CD4-positive, alpha-beta T cell treated with Interleukin-6 at 100 ng/mL for 8 hours (primary cell): ENCODE measurements at places on chromosomes 2 and 18.

DNA sequence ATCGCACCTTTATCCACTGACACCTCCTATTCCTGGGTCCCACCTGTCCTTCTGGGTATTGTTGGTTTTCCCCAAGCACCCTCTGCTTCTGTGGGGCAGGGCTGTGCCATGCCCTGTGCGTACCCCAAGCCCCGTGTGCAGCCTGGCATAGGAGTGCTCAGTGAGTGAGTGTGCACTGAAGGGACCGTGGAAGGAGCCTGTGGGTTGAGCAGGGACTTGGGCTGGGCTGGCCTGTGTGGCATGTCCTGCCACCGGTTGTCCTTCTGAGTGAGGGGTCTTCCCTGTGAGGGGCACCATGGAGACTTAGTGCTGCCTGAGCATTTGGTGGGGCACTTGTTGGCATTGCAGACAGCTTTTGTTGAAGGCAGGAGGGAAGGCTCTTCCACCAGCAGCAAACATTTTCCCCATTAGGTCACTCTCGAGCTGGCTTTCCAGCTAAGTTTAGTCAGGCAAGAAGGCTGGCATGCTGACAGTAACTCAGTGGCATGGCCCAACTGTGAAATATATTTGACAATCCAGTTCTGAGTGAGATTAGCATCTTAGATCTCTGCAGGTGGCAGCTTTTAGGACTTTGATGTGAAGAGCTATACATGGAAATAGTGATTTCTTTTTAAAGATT is 64.7 kb downstream of the LPIN1 start:
- no peak for DNase-seq

GRCh38 chr2:181326661-181327060 is 130.5 kb upstream of the ITGA4 start:
- DNase-seq = no peak

DNA sequence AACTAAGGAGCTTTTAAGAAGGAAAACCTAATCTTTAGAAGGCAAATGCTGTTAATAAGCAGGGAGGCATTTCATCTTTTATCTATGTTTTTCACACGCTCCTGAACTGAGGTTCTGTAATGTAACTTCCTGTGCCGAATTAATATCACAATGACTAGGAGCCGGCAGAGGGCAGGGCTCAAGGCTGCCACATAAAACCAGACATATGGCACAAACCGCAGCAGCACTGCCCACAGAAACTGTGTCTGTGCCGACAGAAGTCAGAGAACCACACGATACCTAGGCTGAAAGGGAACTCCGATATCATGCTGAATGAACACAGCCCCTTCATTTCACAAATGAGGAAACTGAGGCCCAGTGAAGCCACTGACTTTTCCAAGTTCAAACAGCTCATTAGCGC is 112.1 kb downstream of the EIPR1 start:
- no peak for DNase-seq

DNA sequence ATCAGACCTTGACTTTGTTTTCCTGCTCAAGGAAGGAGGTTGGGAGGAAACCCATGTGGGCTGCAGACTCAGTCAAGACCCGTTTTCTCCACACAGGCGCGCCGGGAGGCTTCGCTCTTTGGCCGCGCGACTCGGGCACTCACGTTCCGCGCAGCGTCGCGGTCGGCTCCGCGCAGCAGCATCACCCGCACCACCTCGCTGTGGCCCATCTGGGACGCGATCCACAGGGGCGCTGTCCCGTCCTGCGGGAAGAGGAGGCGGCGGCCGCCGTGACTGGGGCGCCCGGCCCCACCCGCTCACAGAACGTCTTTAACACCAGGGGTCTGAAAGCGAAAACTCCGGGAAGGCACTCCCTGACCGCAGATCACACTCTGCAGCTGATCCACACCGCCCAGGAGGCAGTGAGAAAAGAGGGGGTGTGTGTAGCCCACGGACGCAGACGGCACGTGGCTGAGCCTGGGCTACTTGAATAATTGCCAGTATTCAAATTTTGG is 33.1 kb upstream of the NPC1 start:
- DNase-seq = no peak

DNA sequence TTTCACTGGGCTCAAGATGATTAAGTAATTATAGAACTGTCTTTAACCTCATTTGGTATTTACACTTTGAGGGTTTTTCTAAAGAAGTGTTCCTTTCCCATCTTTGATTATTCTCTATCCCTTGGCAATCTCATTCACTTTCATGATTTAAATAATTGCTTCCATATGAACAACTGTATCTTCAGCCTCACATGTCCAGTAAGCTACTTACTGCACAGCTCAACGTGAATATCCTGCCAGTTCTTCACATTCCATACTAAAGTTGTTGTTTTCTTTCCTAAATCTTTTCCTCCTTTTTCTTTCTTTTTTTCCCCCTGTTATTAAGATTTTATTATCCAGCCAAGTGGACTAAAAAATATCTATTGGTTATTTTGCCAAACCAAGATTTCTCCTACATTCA is 37.7 kb downstream of the ZC3H15 start:
- no peak for DNase-seq

GRCh38 chr18:45232061-45232460 is 383.2 kb upstream of the SLC14A2 start:
- no peak for DNase-seq

- DNase-seq = peak; percentile 30
Observed at GRCh38 chr2:240622531-240623235, 2.6 kb upstream of the GPR35 start.

DNA sequence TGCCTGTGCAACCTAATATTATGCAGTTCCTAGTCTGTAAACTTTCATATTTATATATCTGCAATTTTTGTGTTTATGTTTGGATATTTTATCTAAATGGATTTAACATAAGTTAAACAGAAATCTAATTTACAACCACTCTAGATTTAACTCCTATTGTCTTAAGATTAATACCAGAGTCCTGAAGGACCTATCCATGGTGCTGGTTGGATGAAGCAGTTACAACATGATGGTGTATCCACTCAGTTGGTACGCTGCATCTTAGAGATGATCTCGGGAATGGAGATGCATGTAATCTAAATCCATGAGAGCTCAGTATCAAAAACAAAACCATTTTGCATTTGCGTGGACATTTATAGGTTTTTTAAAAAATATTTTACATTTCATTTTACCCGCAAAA is 745.9 kb upstream of the SLC8A1 start:
- DNase-seq = no peak

DNA sequence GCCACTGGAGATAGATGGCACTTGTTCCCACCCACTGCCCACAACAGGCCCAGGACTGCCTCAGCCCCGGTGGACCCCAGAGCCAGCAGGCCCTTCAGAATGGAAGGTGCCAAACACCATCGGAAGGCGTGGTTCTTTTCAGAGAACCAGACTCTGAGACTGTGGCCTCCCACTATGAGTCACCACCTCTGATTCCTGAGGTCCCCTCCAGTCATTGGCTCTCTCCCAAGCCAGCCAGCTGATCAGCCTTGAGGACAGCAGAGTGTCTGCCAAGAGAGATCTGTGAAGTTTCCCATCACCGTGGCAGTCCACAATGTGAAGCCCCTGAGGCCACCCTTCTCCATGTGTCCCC is 10.4 kb upstream of the MAP3K2 start:
- DNase-seq = peak; percentile 52

DNA sequence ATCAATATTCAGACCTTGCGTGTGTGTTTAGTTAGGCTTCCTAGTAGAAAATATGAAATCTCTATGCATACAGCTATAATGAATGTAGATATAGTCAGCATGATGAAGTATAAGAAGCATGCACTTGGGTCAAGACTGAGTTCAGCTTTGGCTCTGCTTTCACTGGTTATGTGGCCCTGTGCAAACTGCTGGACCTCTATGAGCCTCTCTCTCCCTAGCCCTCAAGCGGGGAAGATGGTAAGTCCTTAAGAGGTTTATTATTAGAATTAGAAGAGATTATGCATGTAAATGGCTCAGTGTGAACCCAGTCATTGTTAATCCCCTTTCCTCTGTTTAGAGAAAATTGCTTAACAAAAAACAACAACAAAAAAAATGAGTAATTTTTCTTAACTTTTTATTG is 178.8 kb upstream of the NXPH2 start:
- DNase-seq = no peak

DNA sequence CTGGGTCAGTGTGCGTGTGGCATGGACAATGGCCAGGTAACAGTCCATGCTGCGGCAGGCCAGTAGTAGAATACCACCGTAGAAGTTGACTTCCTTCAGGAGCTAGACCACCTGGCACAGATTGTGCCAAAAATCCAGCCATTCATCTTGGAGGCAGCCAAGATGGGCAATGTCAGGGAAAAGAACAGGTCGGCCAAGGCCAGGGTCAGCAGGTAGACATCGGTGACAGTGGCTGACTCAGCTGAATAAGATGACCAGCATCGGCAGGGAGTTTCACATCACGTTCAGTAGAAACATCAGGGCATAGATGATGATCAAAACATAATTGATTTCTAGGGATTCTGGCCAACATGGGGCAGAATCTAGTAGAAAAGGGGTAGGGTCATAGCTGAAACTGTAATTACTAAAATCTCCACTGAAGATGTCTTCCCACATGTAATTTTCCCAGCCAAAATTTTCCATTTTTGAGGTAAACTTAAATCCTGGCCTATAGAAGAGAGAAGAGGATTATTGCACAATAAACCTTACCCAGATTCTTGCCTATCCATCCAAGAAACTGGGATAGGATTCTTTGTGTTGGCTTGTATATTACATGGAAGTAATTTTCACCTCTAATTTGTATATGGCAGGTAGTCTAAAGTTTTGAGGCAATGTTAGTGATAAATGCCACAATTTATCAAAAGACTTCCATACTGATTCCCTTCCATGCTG is 7.9 kb upstream of the RUFY4 start:
- DNase-seq = no peak

DNA sequence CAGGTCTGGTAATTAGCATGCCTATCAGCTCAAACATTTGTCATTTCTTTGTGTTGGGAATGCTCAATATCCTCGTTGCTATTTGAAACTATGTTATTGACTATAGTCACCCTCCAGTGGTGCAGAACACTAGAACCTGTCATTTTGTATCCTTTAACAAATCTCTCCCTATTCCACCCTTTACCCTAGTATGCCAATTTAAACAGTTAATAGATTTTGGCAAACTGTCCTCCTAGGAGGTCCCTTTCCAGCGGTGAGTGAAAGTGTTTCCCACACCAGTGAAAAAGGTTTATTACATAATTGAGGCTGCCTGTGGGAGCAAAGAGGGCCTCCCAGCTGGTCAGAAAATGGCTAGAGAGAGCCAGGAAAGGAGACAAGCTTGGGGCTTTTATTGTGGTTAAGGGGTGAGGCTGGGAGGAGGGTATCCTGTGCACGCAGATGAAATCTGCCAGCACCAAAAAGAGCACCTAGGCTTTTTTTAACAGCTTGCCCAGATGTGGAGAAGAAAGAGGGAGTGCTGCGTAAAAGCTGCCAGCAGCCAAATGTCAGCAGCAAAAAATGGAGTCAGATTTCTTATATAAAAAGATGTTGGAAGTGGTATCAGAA is 1.8 kb upstream of the DRC1 start:
- DNase-seq = no peak

- no peak for DNase-seq
Observed at GRCh38 chr2:216553482-216554240, 55.0 kb downstream of the RPL37A start.

DNA sequence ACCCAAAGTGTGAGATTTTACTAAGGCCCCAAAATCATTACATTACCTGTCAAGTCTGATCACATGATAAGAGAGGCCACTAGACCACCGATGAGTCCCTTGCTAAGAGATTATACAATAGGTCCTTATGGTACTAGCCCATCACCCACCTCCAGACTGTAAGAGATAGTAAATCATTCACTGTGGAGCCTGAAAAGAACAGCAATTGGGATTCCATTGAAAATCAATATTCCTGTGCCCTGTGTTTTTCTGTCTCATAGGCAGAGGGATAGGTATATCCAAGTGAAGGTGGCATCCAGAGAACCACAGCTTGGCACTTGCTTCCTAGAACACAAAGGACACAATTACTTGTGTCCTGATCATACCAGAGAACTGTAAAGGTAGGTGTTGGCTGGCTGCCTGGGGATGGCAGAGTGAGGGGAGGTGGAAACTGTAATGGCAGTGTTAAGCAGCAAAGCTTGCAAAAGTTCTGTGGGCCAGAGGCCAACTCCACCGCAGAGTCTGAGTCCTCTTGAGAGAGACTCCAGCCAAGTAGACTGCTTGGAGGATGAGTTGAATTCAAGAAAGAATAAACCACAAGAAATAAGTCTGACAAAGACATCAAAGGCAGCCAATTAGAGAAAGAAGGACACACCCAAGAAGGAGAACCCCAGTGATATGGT is 102.0 kb upstream of the PIEZO2 start:
- DNase-seq = no peak

GRCh38 chr2:181304011-181304844 is 153.0 kb upstream of the ITGA4 start:
- peak; percentile 8 for DNase-seq

- DNase-seq = no peak
Observed at GRCh38 chr2:23543728-23544127, 158.7 kb downstream of the KLHL29 start.

GRCh38 chr2:25618676-25619075 is 54.7 kb downstream of the DTNB start:
- DNase-seq = no peak

DNA sequence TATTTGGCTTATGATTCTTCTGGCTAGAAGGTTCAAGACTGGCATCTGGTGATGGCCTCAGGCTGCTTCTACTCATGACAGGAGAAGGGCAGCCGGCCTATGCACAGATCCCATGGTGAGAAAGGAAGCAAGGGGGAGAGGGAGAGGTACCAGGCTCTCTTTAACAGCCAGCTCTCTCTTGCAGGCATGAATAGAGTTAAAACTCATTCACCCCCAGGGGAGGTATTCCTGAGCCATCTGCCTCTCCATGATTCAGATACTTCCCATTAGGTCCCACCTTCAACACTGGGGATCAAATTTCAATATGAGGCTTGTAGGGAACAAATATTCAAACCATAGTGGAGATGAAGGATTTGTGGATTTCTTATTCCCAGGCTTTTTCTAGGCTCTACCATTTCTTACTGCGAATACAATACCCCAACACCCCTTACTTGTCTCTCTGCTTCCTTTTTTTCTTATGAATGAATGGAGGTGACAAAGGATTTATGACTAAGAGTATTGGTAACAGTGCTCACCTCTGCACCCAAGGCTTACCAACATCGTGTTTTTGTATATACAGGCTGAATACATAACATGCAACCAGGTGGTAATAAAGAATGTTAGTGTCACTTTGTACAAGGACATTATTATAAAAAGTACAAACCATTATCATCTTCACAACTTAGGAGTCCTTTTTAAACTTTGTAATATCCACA is 454.6 kb upstream of the TRIB2 start:
- no peak for DNase-seq

DNA sequence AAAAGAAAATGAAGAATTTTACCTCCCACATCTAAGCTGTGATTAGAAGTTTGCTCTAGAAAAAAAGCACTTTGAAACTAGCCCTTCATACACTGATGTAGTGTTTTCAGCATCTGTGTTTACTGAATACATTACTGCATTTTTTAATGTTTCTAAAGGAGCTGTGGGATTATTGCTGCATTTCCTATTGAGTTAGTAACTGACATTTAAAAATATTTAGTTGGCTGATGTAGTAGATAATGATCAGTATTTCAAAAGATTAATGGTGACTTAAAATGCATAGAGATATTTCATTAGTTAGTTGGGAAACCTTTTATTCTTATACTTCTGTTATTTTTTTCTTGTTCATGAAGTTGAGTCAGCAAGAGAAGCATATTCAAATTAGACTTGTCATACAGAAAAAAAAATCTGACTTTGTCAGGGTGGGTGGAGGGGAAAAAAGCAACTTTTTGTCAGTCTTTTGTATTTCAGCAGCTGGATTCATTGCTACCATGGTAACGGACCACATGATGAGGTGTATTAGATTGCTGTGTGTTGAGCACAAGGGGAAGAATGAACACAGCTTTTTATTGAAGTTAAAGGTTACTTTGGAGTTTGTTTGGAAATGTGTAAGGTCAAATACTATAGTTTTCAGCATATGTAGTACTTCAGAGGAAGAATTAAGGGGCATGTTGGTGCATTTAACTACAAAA is at the start of gene DTNA:
Gene DTNA (plus strand): TSS at position 549 of the 692 bp plus-strand sequence. CDS start 45,679 bp downstream, outside the sequence.
- DNase-seq = no peak
